Occipital lobe (tissue), 3 donors: ENCODE measurements at places on chromosomes 3 and 15.

DNA sequence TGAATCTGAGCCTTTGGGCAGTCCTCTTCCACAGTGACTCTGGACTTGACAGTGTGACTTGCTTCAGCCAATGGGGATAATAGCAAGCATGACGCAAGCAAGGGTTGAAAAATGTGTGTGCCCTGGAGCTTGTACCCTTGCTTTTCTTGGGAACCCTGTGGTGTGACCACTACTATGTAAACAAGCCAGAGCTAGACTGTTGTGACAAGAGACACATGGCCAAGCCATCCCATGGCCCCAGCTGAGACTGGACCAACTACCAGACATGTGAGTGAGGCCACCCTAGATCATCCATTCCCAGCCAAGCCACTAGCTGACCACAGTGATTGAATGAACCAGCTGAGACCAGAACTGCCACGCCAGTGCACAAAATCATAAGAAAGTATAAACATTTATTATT, 11.8 kb downstream of the MYO1E start:
- no peak for DNase-seq

GRCh38 chr15:51311510-51311909, 26.9 kb downstream of the CYP19A1 start:
- DNase-seq: no peak

DNA sequence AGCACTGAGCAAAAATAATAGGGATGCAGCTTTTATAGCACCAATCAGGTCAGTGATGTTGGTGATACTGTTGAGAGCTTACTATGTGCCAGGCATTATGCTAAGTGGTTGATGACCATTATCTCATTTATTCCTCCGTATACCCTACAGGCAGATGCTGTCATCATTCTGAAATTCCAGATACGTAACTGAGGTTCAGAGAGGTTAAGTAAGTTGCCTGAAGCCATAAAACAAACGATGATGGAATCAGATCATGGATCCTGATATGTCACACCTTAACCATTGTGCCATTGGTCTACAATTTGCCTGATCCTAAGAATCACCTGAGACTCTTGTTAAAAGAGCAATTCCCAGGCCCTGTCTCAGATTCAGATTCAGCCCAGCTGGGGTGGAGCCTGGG, 49.5 kb downstream of the ST6GAL1 start:
- DNase-seq: no peak

GRCh38 chr15:73575636-73576247, 57.4 kb downstream of the NPTN start:
- DNase-seq: no peak

- no peak for DNase-seq
Measured at GRCh38 chr3:13525827-13526625, 22.9 kb upstream of the FBLN2 start.

DNA sequence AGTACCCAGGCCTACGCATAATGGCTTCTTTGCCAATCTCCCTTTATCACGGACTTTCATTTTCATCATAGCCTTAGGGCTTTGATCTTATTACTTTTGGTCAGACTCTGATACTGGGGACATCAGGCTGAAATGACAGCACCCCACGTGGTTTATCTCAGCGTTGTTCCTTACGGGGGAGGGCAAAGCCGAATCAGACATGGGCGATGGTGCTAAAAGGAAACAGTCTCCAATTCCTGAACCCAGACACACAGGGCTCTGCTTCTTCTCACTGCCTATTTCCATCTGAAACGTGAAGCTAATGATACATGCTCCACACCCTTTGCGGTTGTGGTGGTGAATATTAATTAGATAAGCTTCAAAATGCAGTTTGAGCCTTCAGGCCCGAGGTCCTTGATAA, 59.4 kb upstream of the CD47 start:
- no peak for DNase-seq

GRCh38 chr15:90869140-90869541, 753 bp downstream of the FURIN start:
- DNase-seq: no peak

- DNase-seq: no peak
Measured at GRCh38 chr15:100191161-100191560, 150.6 kb downstream of the ADAMTS17 start.

DNA sequence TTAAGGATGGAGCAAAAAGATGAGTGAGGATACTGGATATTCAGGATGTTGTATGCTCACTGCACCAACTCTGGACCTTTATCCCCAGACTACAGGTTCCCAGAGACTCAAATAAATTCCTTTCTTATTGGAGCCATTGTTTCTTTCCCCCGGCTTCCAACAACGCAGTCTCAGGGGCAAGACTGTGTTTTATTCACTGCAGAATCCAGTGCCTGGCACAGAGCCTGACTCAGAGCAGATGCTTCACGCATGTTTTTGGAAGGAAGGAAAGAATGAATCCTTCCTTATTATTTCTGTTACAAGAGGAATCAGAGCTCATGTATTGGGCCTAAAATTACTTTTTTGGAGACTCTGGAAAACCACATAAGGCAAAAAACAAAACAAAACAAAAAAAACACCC, 96.0 kb upstream of the VGLL4 start:
- no peak for DNase-seq

DNA sequence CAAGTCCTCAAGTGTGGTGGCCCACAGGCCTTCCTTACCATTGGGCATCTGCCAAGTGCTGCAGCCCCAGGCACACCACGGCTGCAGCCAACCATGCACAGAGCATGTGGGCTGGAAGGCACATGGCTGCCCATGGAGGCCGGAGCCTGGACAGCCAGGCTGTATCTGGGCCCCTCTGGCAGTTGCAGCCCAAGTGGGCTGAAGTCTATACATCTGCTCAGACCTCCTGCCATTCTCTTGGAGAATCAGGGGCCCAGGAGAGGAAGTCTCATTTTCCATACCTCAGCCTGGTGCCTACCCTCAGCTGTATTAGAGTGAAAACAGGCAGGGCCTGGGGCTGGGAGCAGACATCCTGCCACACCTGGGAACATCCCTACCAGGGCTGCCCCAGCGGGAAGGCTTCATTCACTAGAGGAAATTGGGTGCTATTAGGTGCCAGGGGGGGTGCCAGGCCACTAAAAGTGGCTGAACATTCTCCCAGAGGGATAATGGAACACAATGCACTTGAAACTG, 48.0 kb upstream of the SLCO2A1 start:
- no peak for DNase-seq

DNA sequence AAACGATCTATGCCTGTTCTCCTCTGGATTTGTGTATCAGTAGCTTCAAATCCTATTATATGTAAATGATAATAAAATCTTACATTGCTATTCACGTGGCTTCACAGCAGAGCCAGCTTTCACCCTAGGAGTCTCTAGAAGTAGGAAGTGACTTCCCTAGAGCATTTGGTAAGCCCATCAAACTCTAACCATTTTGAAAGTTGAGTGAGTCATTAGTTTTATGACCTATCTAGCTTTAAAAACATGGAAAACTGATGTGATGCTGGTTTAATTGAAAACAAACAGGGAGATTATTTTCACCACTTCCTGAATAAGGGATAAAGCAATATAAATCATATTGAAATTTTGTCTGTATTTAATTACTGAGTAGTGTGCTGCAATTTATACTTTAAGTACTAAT, 275.2 kb downstream of the EPHA6 start:
- DNase-seq: no peak

DNA sequence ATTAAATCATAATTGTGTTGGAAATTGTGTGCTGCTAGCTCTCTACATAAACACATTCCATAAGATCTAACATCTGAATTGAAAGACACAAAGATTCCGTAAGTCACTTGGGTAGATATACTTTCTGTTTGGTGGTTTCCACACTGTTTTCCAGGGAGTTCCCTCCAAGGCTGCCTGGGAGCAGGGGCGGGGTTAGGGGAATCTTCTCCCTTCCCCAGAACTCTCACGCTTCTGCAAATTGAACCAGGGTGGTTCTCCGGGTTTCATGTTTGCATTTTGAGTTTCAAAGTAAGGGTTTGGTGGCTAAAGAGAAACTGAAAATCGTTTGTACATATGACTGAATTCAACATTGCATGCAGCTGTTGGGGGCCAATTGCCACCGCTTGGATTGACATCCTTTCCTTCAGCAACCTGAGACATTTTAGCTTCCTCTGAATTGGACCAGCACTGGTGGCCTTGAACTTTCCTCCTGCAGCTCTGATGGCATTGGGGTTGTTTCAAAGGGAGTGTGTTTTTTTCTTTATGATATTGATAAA, 192.7 kb upstream of the FEZF2 start:
- no peak for DNase-seq

- DNase-seq: no peak
Measured at GRCh38 chr3:59866076-59866475, 816.3 kb upstream of the CFAP20DC start.

GRCh38 chr3:64102147-64102546, 78.9 kb upstream of the PSMD6 start:
- no peak for DNase-seq

GRCh38 chr3:65827076-65827475, 211.6 kb downstream of the MAGI1 start:
- no peak for DNase-seq

DNA sequence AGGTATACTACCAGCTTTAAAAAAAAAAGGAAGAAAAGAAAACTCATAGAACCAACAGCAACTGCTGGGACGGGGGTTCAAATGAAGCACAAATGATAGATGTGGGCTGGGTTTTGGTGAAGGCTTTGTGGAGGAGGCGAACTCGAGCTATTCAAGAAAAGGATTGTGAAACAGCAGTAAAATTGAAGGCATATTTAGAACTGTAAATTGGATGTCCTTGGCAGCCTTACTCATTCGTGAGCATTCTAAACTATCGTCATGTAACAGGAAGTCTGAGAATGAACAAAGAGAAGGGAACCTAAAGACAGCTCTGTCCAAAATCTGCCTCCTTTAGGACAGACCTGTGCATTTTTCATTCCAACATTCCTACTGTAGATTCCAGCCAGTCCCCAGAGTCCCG, 97.8 kb downstream of the LARS2 start:
- DNase-seq: no peak

GRCh38 chr3:37824090-37824953, 37.4 kb upstream of the CTDSPL start:
- no peak for DNase-seq

DNA sequence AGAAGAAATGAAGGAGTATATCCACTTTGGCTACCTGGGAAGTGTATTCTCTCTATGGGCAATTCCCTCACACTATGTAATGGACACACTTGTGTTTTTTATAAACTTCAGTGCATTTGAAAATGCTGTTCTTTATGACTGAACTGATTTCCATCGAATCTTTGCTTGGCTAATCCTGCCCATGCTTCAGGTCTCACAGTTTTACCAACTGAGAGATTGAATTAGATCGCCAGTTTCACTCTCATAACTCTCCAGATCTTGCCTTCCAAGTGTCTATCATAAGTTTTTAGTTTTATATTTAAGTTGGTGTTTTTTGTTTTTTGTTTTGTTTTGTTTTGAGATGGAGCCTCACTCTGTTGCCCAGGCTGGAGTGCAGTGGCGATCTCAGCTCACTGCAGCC, 73.5 kb upstream of the MBNL1 start:
- no peak for DNase-seq

- peak; percentile 64 for DNase-seq
Measured at GRCh38 chr3:43994657-43995546, 246.8 kb upstream of the TOPAZ1 start.

GRCh38 chr3:52250122-52250521, 4.6 kb downstream of the PPM1M start:
- DNase-seq: no peak

- no peak for DNase-seq
Measured at GRCh38 chr3:66655671-66656070, 154.8 kb upstream of the LRIG1 start.

GRCh38 chr3:66922058-66922457, 76.0 kb upstream of the KBTBD8 start:
- DNase-seq: no peak

DNA sequence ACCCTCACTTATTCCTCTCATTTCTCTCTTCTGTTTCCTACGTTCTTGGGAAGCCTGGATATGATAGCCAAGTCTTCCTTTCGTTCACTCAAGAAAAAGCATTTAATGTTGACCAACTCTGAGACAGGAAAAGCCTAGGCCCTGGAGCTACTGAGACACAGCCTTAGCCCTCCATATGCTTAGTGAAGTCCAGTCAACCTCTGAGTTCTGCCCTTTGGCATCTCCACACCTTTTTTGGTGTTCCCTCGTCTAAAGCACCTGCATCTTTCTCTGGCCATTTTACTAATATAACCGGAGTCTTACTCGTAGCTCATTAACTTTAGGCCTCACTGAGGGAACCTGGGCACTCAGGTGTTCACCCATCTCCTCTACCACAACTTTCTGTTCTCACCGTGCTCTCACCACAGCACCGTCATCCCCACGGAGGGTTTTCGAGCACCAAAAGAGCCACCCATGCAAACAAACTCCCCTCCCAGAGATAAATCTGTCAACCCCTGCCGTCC, 632 bp downstream of the MTHFS start:
- DNase-seq: no peak

GRCh38 chr15:80991421-80991820, 1.8 kb upstream of the MESD start:
- DNase-seq: peak; percentile 50

GRCh38 chr3:161150001-161150525, 44.9 kb upstream of the B3GALNT1 start:
- no peak for DNase-seq

DNA sequence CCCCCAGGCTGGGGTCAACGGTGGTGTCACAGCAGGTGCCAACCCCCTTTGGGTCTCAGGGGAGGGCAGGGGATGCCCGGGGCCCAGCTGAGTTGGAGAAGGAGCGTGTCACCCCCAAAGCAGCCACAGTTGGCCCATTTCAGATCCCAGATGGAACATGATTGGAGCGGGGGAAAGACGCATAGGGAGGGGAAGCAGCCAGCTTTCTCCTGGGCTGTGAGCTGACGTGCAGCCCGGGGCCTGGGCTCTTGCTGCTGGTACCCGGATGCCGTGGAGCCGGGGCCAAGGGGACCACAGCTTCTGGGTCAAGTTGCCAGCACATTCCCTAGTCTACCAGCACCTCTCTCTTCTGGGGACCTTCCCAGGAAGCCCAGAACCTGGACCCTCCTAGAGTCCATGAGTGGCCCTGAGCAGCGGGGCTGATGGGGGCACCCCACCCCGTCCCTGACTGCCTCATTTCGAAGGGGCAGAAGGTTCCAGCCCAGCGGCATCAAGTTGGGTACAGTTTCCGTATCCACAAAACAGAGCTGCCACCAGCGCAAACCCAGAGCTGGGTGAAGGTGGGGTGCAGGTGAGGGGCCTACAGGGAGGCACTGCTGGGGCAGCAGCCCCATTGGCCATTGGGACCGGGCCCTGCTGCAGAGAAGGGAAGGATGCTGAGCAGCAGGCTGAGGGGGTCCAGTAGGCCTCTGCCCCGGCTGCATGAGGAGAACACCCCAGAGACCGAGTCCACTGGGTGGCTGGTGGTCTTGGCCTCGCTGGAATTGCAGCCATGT, 148.8 kb downstream of the NSMCE3 start:
- DNase-seq: no peak
